ENCODE measurements at places on chromosomes 4 and X.

- no peak for DNase-seq
Observed at GRCh38 chr4:187814737-187815465, 180.7 kb upstream of the ZFP42 start.

DNA sequence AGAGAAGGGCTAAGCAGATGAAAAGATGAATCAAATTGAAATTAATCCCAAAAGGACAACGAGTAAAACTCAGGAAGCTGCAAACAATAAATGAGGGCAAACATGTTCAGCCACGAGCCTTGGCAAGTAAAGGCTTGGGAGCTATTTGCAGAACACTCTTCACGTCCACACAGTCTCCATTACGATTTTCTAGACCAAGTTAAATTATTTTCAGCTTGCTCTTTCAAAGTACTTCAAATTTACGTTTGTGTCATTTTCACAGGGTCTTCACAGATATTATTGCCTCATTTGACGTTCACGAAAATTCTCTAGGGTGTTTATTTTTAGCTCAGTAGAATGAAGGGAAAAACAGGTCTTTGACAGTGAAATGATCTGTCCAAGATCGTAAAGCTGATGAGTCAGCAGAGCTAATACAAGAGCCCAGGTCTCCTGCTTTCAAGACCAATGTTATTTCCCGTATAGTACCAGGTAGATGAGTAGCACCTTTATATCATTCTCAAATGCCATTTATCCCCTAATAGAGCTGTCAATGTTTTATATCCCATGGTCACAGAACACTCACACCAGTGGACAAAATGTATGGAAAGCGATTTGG, 20.9 kb downstream of the KLB start:
- DNase-seq: no peak

- DNase-seq: no peak
Observed at GRCh38 chrX:78831523-78831922, 84.0 kb downstream of the LPAR4 start.

GRCh38 chr4:123877551-123877950, 481.0 kb downstream of the SPRY1 start:
- DNase-seq: no peak

- no peak for DNase-seq
Observed at GRCh38 chr4:149766135-149766534, 49.5 kb downstream of the IQCM start.

DNA sequence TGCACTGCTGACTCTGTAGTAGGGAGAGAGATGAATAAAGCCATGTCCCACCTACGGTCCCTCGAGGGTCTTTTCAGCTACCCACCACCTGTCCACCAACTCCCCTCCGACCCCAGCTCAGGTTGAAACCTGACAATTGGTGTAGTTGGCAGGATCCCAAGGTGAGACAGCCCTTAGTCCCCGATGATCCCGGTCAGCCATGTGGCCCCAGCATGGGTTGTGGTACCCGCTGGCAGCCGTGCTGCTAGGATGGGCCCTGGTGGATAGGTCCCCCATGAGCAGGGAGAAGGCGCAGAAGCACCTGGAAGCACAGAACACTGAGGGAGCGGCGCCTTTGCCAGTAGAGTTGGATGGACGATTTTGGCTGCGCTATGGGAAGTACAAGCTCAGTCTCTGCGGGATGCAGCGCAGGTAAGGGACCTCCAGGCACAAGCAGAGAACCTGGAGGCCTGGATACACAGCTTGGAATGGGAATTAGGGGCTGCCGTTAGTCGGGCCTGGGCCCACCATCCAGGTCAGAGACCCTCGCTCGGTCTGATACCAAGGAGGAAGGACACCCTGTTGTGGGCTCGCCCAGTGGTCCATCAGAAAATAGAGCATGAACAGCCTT, 694.6 kb upstream of the AGA start:
- no peak for DNase-seq

- DNase-seq: no peak
Observed at GRCh38 chr4:144185086-144185485, 44.6 kb upstream of the GYPA start.

DNA sequence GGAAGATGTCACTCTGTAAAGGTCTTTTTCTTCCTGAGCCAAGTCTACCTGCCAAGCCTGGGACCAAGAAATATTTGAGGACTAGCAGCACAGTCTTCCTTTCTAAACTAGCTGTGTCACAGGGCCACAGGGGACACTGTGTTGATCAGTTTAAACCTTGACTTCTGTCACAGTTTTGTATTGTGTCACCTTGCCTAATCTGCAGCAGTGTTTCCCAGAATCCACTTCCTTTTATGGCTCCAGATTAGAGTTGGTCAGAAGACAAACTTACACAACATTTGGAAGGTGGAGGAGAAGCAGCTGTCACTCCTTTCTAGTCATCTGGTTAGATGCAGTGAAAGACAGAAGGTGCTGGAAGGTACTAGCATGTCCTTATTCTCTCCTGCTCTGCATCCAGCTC, 143.1 kb upstream of the BCOR start:
- DNase-seq: no peak

DNA sequence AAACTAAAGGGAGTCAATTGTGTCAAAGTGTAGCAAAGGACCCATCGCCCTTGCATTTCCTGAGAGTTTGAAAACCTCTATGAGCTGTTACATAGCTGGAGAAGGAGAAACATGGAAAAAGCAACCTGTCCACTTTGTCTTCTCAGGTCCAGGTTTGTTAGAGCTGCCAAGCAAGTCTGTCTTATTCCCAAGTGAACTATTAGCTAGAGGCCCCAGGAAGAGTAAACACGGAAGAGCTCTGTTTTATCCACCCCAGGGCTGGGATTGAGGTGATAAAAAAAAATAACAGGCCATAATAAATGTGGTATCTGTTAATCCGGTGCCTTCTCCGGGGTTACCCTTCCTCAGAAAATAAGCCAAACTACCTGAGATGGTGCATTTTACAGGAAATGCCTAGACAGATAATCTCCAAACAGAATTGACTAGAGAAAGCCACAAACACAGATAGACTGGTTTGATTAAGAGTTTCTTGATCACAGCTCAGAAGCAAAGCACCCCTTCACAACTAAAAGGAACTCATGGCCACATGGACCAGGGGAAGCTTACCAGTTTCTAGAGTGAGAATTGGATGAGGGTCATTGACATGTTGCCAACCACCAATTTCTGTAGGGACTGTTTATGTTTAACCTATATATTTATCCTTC, 35.9 kb upstream of the RELL1 start:
- DNase-seq: no peak

DNA sequence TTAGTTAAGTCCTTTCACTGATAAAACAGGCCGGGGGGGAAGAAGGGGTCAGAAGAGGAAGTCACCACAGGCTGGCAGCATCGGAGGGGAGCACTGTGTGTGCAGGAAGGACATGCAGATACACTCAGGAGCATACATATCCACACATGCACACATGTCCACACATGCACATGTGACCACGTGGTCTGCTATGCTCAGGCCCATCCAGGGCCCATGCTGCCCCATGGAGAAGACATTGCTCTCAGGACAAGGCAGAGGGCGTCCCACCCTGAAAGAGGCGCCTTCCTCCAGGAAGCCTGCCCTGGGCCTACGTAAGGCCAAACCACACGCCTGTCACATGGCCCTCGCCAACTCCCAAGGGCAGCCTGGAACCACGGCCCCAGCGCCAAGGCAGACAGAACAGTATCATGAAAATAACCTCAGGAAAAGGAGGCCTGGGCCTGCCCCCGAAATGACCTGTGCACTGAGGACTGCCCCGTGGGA, 15.8 kb downstream of the WDR1 start:
- DNase-seq: no peak

- DNase-seq: no peak
Observed at GRCh38 chrX:15948318-15948660, 93.7 kb upstream of the AP1S2 start.

DNA sequence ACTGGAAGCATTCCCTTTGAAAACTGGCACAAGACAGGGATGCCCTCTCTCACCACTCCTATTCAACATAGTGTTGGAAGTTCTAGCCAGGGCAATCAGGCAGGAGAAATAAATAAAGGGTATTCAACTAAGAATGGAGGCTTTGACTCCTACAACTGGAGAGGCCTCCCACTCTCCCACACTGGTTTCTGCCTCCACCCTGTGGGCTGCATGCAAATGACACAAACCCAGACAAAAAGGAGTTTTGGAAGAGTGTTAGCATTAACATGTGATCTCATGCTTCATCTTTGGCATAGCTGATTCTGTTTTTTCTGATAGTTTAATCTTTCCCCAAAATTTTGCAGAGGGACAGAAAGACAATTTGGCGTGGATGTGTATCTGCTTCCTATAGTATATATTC, 80.8 kb upstream of the IQCM start:
- DNase-seq: peak; percentile 15

DNA sequence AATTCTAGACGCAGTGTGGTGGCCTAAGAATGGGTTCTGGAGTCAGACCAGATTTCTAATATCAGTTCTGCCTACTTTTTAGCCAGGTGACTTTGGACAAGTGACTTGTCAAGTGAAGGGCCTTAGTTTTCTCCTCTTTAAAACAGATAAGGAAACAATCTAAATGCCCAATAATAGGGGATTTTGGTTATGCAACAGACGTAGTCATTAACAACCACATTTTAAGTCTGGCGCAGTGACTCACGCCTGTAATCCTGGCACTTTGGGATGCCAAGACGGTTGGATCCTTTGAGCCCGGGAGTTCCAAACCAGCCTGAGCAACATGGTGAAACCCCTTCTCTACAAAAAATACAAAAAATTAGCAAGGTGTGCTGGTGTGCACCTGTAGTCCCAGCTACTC, 2.1 kb upstream of the ZMYM3 start:
- DNase-seq: no peak

- no peak for DNase-seq
Observed at GRCh38 chr4:17584521-17585213, 7.7 kb downstream of the LAP3 start.

DNA sequence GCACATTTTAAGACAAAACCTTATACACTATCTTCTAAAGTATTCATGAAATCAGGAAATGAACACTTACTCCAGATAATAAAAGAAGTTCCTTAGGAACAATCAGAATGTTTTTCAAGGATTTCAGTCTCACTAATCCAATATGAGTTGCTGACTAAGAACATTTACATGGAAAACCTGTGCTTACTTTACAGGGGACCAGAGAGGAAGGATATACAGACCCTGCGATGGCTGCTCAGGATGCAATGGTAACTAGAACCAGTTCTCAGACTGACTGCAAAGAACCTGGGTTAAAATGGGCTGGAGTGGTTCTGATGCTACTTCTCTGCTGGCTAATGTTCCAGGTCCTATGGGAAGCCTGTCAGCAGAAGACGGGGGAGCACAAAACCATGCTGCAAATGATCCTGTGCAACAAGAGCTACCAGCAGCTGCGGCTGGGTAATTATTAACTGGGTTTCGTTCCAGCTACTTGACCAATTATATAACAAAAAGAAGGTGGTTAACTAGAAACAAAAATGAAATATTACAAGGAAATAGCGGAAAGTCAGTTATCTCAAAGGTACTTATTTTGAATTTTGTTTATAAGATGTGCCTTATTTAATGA, 85.3 kb downstream of the ANXA10 start:
- DNase-seq: no peak

DNA sequence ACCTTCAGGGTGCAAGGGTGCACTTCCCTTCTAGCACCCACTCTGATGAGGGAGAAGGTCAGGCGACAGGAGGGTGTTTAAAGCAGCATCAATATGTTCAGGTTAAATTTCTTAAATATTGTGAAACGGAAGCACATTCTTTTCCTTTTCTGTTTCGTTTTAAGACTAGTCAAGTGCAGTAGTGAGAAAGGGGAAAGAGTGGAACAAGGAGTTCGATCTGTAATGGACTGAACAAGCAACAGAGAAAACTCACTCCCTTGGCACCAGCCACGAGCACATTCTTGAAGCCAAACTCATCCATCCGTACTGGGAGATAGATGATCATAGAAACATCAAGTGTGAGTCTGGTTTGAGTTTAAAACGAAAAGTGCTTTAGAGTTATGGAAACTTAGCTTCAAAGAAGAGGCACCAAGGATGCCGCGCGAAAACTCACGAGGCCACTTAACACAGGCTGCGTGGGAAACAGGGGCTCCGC, 815 bp downstream of the FAM53A start:
- DNase-seq: no peak

- no peak for DNase-seq
Observed at GRCh38 chr4:148495463-148495862, 53.2 kb upstream of the NR3C2 start.

DNA sequence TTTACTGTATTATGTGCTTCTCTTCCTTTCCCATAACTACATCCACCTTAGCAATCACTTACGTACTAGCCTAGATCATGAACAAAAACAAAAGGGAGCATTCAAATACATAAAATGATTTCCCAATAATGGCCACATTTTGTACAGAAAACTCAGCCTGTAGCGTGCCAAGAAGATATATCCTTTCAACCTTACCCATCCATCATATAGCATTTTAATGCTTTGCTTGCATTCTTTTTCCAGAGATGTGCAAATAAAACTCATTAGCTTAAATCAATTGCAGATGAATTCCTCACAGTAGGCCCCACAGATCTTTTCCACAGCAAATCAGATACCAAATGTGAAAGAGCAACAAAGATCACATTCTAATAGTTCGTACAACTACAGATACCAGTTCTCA, 20.8 kb downstream of the GRSF1 start:
- DNase-seq: no peak

DNA sequence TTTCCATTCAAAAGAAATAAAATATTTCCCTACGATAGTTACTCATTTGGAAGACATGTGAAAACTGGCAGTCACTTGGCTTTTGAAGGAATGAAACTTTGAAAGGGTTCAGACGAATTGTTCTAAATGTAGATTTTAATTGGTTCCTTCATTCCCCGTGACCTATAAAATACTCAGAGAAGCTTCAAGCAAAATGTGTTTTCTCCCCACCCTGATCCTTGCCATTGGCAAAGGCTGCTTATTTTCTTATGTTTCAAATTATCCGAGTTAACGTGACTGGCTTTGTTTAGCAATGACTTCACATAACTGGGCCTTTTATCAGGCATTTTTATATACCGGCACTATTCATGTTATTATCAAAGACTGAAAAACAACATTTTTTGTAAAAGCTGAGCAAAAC, 204.1 kb upstream of the NEIL3 start:
- no peak for DNase-seq

DNA sequence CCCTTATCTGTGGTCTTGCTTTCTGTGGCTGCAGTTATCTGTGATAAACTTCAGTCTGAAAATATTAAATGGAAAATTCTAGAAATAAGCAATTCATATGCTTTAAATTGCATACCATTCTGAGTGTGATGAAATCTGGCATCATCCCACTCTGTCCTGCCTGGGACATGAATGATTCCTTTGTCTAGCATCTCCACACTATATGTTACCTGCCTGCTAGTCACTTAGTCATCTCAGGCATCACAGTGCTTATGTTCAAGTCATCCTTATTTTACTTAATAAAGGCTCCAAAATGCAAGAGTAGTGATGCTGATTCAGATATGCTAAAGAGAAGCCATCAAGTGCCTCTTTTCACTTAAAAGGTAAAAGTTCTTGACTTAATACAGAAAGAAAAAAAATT, 14.3 kb upstream of the RAB9B start:
- DNase-seq: no peak

GRCh38 chr4:111937368-111937767, 207.9 kb upstream of the FAM241A start:
- peak; percentile 22 for DNase-seq
